ENCODE measurements at places on chromosomes 3 and 15.

GRCh38 chr3:184334470-184335158 lies 2.8 kb upstream of the FAM131A start:
- DNase-seq, result no peak

DNA sequence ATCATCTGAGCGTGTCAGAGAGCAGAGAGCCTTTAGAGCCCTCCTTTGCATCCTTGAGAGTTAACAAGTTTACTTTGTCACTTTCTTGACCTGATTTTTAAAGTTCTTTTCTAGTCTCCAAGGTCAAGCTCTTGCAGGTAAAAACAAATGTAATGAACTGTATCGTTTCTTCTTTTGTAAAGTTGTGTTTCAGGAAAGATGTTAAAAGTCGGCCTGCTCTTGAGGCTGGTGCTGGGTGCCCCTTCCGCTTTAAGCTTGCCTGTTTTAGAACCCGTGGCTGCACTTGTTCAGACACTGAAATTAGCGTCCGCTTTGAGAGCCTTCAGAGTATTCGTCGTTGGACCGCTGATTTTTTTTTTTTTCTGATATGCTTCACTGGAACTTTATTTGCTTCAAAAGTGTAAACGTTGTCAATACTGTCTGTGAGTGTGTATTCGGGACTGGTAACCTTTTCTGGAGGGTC lies 52.6 kb upstream of the ULK4 start:
- DNase-seq, result no peak

DNA sequence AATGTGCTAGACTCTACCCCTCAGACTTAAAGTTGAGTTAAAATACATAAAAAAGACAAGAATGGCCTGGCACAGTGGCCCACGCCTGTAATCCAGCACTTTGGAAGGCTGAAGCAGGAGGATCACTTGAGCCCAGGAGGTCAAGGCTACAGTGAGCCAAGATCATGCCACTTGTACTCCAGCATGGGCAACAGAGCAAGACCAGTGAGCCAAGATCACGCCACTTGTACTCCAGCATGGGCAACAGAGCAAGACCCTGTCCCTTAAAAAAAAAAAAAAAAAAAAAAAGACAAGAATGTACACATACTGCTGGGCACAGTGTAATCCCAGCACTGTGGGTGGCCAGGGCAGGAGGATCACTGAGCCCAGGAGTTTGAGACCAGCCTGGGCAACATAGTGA lies 17.4 kb downstream of the DIS3L start:
- DNase-seq, result no peak

GRCh38 chr15:26098801-26099200 lies 235.7 kb upstream of the ATP10A start:
- DNase-seq, result no peak

DNA sequence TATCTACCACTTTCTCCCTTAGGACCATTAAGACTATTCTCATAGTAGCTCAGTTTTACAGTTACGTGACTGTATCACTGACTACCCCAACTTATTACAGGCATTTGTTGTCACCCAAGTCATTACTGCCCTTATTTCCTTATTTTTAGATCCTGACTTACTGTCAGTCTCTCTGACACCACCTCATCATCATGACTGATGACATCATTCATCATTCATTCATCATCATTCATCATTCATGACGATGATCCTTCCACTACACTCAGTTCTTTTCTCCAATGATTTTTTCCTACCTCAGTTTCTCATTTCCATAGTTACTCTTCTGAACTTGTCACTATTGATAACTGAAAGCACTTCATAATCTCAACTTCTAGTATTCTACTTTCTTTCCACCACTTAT lies 83.8 kb downstream of the ADAM10 start:
- no peak for DNase-seq

GRCh38 chr3:79159736-79160135 lies 608.1 kb downstream of the ROBO1 start:
- no peak for DNase-seq

DNA sequence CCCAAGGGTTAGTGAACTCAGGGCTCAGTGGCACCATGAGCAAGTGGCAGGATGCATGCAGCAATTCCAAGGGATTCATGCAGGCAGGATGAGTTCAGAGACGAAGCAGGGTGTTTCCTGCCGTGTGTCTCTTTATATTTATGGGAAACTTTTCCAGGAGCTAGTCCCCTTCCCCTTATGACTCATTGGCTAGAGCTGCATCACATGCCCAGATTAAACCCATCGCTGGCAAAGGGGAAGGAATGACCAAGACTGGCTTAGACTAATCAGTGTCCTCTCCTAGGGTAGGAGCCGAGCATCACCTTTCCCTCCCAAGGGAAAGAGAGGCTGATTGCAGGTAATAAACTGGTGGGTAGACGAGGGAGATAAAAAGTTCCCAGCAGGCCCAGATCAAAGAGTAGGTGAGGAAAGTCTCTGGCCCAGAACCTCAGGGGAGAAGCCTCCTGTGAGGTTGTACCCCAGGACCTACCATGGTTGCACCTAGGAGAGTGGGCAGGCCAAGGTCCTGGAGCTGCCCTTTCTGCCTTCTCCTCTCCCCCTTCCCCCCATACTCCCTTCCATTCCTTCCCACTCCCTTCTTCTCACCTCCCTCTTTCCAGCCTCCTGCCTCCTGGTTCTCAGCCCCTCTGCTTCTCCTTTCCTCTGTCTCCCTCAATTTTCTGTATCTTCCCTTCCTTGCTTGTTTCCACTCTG lies 67.8 kb upstream of the ITGA11 start:
- no peak for DNase-seq

GRCh38 chr3:31704591-31705179 lies 172.0 kb downstream of the STT3B start:
- DNase-seq, result no peak

GRCh38 chr3:117989982-117990381 lies 1044.7 kb downstream of the IGSF11 start:
- DNase-seq, result no peak

DNA sequence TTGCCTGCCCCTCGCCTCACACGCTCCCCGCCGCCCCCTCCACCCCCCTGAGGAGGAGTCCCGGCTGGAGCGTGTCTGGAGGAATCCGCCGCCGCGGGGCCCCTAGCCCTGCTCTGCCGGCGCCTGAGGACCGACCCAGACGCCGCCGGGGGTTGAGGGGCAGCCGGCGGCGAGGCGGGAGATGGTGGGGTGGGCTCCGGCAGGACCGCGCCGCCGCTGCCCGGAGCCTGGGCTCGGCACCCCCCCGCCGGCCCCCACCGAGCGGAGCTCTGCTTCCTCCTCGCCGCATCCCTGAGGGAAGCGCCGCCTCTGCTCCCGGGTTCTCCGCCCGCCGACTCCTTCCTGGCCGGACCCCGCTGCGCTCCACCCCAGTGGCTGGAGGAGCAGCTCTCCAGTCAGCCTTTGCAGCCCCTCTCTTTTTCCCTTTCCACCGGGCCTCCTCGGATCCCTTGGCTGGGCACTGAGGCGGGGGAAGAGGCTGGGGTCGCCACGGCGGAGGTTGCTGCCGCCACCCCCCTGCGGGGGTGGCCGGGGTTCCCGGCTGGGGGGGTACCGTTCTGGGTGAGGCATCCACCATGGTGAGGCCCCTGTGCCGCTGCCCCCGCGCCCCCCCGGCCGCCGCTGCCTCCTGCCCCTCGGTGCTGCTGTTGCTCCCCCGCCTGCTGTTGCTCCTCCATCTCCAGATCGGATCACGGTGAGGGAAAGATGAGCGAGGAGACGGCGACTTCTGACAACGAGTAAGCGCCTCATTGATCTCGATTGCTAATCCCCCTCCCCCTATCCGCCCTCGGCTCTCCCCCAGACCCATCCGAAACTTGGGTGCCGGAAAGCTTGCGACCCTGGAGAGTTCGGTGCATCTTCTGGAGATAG lies at the start of gene SPRED1:
SPRED1 (plus strand) TSS at position 356 of the 870 bp plus-strand sequence; CDS start at position 706, 350 bp downstream.
- DNase-seq, result peak; percentile 15

DNA sequence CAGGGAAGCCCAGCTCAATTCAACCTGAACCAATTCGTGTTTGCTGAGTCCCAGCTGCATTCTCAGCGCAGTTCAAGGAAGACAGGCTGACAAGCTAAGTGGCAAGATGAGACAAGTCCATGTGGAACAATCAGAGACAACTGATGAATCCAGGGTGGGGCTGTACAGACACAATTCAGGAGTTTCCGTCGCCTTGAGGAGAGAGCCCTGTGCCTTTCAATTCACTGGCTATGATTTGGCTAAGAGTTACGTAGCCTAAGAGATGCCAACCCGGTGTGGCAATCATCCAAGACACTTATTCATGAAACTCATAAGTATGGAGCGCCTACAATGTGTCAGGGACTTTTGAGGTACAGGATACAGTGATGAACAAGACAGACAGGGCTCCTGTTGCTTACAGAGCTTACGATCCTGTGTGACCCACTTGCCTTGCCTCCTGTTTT lies 15.5 kb upstream of the ZBED2 start:
- DNase-seq, result no peak

- no peak for DNase-seq
Observed at GRCh38 chr3:109337393-109337792, at the start of gene DPPA4. Gene DPPA4, minus strand, starts transcription at chr3:109337546. Its CDS starts 29 bp downstream, at chr3:109337517.

- DNase-seq, result no peak
Observed at GRCh38 chr15:69852482-69852881, 245.2 kb downstream of the TLE3 start.

DNA sequence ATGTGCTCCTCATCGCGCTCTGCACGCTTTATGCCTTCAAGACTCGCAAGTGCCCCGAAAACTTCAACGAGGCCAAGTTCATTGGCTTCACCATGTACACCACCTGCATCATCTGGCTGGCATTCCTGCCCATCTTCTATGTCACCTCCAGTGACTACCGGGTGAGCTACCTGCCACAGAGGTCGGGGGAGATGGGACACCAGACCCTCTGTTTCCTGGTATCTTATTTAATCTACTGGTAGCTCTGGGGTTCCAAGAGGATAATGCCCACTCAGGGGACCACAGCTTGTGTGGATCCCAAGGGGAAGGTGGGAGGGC lies 9.1 kb downstream of the GRM2 start:
- no peak for DNase-seq

- DNase-seq, result no peak
Observed at GRCh38 chr3:62144482-62144881, 228.9 kb downstream of the FEZF2 start.

GRCh38 chr3:31687020-31687802 lies 154.5 kb downstream of the STT3B start:
- DNase-seq, result no peak

DNA sequence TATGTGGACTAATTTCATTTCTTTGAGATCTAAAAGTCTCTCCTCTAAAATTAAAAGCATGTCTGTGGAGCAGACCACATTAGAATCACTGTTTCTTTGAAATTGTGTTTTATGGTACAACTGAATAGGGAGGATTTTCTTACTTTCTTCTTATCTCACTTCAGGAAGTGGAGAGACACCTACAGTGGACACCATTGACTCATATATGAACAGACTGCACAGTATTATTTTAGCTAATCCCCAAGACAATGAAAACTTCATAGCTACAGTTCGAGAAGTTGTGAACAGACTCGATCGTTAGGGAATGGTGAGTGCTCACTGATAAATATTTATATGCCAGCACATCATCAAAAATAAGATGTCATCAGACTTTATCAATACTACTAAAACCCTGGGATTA lies 58.3 kb downstream of the HMG20A start:
- DNase-seq, result no peak

DNA sequence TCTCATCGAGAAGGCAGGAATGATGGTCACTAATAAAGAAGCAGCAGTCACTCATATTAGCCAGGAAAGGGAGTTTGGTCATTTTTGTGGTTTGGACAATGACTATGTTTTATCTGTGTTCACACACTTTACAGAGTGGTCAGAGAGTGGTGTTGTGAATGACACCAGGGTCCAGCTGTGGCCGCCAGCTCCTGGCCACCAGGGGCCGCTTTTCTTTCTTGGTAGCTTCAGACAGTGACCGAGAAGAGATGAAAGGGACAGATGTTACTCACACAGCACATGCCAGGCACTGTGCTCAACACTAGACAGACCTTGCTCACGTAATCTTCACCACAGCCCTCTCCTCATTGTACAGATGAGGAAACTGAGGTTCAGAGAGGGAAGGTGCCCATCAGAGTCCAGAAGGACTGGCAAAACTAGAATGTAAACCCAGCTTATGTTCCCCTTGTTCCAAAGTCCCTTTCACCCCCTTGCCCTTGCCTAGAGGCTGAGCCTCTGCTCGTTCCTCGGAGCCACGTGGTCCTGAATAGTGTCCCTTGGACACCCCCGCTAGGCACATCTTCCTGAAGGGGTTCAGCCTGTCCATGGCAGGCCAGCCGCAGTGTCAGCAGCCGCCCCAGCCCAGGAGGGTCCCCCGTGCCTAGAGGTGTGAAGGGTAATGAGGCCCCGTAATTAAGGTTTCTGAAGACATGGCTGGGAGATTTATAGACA lies 55.6 kb downstream of the CYP11A1 start:
- DNase-seq, result no peak

- DNase-seq, result no peak
Observed at GRCh38 chr15:40100123-40100946, 8.3 kb downstream of the BMF start.
